ENCODE measurements at places on chromosomes 16 and 17.

DNA sequence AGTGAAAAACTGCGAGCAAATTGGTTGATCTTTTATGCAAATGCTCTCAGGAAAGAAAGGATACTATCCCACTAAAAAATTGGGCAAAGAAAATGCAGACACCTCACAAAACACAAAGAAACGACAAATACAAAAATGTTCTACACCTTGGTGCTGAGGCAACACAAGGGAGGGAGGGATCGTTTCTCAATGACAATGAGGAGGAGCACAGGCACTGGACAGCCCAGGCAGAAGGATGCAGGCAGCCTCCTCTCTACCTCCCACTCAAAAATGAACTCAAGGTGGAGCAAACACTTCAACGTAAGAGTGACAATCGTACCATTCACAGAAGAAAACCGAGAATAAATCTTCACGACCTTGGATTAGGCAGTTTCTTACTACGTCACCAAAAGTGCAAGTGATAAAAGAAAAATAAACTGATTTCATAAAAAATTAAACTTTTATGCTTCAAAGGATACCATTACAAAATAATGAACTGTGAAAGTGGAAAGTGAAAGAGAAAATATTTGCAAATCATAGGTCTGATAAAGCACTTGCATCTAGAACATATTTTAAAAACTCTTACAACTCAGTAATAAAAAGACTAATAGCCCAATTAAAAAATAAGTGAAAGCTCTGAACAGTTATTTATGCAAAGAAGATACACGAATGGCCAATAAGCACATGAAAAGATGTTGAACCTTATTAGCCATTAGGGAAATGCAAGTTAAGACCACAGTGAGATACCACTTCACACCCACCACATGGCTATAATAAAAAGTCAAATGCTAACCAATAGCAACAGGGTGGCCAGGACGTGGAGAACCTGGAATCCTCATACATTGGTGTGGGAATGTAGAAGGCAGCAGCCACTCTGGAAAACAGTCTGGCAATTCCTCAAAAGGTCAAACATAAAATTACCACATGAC is 80.8 kb upstream of the TRAP1 start:
- DNase-seq: no peak

DNA sequence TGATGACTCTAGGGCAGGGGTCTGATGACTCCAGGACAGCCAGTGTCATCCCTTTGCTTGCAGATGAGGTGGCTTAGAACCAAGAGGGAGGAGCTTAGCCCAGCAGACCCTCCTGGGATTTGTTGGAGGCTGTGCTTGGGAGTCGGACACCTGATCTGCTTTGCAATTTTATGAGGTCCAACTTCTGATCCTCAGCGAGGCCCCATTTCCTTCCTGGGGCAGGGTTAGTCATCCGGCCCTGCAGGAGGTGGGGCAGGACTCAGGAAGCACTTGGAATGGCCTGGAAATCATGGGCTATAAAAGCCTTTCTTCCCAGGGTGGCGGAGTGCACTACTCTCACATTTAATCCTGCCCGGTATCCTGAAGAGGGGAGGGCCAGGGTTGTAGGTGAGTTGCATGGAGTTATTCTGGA is 168.5 kb downstream of the MSI2 start:
- no peak for DNase-seq

GRCh38 chr16:13733561-13733960 is 186.4 kb upstream of the ERCC4 start:
- no peak for DNase-seq

DNA sequence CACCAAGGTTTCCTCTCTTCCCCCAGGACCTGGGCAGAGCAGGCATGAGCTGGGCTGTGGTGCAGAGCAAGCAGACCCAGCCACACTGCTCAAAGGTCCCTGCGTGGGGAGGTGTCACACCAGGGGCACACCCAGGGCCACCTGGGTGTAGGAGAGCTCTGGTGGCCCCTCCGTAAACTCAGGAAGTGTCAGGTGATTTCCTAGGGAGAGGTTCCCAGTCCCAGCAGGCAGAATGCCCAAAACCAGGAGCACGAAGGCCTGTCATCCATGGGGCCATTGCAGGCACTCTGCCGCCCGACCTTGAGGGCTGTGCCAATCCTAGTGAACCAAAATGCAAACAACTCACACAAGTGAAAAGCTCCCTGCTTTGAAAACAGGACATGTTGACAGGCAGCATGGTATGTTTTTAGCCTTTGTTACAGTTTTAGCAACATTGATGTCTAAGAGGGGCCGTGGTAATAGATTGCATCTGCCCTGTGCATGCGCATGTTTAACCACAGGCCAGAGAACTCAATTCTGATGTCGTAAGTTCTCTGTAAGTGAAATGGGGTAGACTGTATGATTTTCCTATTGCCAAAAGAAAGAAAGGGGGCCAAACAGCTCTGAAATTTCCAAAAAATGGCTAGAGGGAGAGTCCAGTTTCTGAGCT is 21.3 kb downstream of the CIBAR2 start:
- no peak for DNase-seq

GRCh38 chr17:8117980-8118768 is at the start of gene ALOXE3:
Gene ALOXE3, minus strand, starts transcription at chr17:8118514. Its CDS starts 524 bp downstream, at chr17:8117990.
- DNase-seq: no peak

- no peak for DNase-seq
These were observed 25.9 kb downstream of the SBK1 start for GRCh38 chr16:28318042-28318744.

- no peak for DNase-seq
These were observed 196.6 kb downstream of the SNX29 start for GRCh38 chr16:12173121-12173520.

DNA sequence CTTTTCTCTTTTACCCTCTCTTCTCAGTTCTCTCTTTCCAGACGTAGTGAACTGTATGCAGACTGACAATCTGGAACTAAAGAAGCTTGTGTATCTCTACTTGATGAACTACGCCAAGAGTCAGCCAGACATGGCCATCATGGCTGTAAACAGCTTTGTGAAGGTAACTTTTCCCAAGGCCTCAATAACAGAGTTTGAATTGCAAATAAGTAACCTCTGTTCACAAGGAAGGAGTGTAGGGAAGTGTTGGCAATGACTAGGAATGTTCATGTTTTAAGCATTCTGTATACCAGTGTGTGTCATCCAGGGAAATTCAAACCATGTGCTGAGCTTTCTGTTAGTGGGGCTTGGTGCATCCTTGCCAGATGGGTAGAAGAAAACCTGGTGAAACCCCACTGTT is 18.6 kb downstream of the AP2B1 start:
- DNase-seq: no peak

Data from stimulated activated CD4-positive, alpha-beta T cell treated with anti-CD3 and anti-CD28 coated beads, Interleukin-15, amount 100 ng/mL, for 1 hour (primary cell).